ENCODE measurements at places on chromosomes 5 and 9. TPM values are rescaled to one million over a fixed set of nuclear protein-coding genes. Genes with fewer than 3 reads are reported as not detected.

DNA sequence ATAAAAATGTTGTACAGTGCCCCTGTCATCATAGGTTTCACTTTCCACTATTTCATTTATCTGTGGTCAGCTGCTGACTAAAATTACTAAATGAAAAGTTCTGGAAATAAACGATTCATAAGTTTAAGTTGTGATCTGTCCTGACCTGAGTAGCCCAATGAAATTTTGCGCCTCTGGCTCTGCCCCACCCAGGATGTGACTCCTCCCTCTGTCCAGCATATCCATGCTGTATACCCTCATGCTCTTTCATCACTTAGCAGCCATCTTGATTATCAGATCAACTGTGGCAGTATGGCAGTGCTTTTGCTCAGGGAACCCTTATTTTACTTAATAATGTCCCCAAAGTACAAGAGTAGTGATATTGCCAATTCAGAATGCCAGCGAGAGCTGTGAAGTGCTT is 97.3 kb downstream of the STARD4 start:
- DNase-seq = no peak

GRCh38 chr5:100905259-100905914 is 2.3 kb upstream of the ST8SIA4 start:
- DNase-seq = no peak

DNA sequence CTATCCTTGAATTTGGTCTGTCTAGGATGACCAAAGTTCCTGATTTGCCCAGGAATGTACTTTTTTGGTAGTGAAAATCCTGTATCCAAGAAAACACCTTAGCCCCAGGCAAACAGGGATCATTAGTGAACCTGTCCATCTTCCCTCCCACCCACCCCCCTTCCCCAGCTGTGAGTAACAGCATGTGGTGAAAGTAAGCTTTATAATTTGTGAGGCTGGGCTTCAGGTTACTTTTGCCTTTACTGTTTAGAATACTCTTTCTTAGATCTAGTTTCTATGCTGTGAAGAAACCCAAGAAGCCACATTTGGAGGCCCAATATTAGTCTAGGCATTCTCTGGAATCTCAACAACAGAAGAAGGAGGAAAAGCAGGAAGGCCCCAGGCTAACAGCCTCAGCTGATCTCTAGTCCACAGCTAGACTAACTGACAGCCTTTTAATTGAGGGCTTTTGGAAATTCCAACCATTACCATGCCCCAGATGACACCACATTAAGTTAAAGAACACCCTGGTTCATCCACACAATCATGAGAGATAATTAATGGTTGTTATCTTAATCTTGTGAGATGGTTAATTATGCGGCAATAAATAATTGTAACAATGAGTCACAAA is 703.0 kb upstream of the NUDT12 start:
- DNase-seq = no peak

GRCh38 chr9:13879981-13880380 is 434.0 kb downstream of the NFIB start:
- no peak for DNase-seq

DNA sequence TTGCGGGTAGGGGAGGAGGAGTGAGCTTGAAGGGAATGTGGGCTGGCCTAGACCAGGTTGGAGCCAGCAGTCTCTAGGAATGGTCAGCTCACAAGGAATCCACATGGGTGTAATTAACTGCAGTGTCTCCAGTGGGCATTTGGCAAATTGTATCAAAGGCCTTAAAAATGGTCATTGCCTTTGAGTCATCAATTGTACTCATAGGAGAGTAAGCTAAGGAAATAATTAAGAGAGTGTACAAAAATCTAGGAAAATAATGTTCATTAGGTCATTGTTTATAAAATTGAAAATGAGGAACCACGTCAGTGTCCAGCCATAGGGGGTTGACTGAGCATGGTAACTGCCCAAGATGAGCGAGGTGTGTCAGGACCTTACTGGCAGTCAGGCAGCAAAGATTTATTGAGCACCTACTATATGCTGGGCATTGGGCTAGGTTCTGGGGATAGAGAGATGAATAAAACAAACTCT is 29.8 kb upstream of the RPL26L1 start:
- peak; percentile 99 for DNase-seq

DNA sequence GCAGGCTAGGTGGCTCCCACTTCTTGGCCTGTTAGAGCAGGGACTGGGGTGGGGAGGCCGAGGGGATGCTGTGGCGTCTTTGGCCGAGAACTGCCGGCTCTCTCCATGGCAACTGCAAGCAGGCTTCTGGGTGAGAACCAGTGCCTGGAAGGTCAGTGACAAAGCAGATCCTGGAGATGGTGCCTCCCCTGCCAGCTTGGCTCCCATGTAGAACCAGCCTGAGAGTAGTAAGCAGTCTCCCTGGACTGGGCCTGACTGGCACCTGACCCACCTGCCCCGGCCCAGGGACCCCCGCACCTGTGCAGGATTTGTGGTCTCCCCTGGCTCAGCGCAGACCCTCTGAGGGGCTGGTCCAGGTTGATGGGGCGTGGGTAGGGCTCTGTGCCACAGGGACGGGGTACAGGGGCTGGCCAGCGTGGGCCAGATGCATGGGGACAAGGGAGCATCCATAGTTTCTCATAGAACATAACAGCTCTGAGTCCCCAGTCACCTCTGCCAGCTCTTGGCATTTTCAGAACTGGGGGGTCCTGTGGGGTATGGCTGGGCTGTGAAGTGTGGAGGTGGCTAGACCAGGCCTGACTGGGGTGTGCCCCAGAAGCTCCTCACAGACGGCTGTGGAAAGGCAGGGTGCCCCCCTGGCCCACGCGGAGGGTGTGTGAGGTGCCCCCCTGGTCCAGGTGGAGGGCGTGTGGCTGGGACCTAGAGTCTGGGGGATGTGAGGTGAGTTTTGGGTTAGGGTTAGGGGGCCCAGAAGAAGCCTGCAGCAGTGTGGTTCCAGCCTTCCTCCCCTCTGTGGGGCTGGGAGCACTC is 22.2 kb downstream of the CACNA1B start:
- DNase-seq = no peak

DNA sequence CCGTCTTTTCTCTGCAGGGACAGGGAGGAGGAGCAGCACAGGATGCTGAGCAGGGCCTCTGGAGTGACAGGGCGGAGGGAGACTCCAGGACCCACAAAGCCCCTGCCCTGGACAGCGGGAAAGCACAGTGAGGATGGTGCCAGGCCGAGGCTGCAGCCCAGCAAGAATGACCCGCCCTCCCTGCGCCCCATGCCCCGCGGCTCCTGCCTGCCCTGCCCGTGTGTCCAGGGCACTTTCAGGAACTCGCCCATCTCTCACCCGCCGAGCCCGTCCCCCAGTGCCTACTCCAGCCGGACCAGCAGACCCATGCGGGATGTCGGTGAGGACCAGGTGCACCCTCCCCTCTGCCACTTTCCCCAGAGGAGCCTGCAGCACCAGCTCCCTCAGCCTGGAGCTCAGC is 9.1 kb upstream of the EXOC3 start:
- DNase-seq = no peak

DNA sequence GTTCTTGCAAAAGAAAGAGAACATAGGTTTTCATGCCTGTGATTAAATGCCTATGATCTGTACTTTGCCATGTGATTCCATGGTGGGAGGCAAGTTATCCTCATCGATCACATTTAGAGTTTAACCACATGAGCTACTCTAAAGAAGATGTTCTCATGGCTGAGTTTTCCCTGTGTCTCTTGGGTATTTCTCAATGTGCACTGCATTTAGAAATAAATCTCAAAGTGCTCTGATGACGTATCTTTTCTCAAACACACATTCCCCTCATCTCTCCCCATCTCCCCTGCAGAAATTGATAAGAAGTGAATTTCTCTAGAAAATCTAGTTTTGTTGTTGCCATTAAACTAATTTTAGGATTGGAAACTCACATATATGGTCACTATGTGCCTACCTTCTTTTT is 282.2 kb downstream of the SEMA5A start:
- no peak for DNase-seq

- DNase-seq = no peak
Measured at GRCh38 chr5:139417214-139417613, 13.3 kb upstream of the SPATA24 start.

The DIPK1B gene
- total RNA-seq = not detected

The ADAMTS19 gene
- total RNA-seq = not detected

The VCAN gene
- total RNA-seq = 25.0 TPM

The OTP gene
- total RNA-seq = not detected

The PHAX gene
- total RNA-seq = 76.3 TPM

The PCDHB13 gene
- 3.6 TPM for total RNA-seq

The FOXD4L5 gene
- total RNA-seq = 0.09 TPM

The PCDHA9 gene
- total RNA-seq = not detected

All from HFFc6 (cell line).